Muscle of leg (tissue), 16 donors: ENCODE measurements at places on chromosomes 2 and 18.

- peak; percentile 10 for DNase-seq
These were observed 73.5 kb upstream of the C2orf15 start for GRCh38 chr2:99067871-99068625.

DNA sequence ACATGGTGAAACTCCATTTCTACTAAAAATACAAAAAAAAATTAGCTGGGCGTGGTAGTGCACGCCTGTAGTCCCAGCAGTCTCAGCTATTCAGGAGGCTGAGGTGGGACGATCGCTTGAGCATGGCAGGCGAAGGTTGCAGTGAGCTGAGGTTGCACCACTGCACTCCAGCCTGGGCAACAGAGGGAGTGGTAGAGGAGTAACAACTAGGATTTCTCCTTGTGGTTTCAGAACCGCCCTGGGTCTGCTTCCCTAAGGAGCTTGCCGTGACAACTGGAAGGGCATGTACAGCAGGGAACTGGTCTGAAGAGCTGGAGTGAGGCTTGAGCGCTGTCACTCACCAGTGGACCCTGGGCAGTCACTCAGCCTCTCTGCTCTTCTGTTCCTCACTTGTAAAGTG lies 29.1 kb downstream of the REEP1 start:
- DNase-seq, result no peak

DNA sequence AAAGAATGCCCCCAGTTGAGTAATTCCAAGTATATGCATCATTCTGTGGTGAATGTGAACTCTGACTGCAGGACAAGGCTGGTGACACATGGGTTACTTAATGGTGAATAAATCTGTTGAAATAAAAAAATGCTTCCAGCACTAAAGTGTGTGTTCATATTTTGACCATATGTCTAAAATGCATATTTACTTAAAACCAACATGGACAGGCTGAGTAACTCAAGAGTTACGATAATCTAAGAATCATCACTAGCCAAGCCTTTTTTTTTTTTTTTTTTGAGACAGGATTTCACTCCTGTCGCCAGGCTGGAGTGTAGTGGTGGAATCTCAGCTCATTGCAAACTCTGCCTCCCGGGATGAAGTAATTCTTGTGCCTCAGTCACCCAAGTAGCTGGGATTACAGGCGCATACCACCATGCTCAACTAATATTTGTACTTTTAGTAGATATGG lies 47.1 kb upstream of the CCBE1 start:
- DNase-seq, result no peak

DNA sequence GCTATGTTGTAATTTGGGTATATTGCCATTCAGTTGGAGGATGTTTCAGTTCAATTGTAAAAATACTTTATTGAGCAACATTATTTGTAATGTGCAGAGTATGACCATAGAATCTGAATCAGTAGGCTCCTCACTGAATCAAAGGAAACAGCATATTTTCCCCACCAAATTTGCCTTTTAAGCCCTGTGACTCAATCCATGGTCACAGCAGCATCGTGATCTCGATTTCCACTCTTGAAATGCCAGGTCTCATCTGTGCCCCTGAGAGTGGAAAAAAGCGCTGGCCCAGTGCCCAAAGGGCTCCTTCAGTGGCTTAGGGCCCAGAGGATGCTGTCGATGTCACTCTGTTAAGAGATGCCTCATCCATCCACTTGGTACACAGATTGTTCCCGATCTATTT lies 57.5 kb downstream of the FHOD3 start:
- no peak for DNase-seq

GRCh38 chr2:16281451-16282335 lies 341.3 kb downstream of the MYCN start:
- peak; percentile 58 for DNase-seq

- DNase-seq, result peak; percentile 62
These were observed 463 bp downstream of the SMC6 start for GRCh38 chr2:17752892-17753802.

- no peak for DNase-seq
These were observed 58.6 kb upstream of the OTOF start for GRCh38 chr2:26536371-26537068.
